Activated T-helper 1 cell treated with anti-CD3 and anti-CD28 coated beads, Interleukin-12 subunit alpha, Interleukin-12 subunit beta, Interleukin-2, Interleukin-4 antibody, amounts not matched to agents 30 ng/mL and 10 ng/mL and 1 ng/mL, durations not matched to agents 14 hours and 24 hours and 36 hours (primary cell): ENCODE measurements at places on chromosomes 4 and X.

DNA sequence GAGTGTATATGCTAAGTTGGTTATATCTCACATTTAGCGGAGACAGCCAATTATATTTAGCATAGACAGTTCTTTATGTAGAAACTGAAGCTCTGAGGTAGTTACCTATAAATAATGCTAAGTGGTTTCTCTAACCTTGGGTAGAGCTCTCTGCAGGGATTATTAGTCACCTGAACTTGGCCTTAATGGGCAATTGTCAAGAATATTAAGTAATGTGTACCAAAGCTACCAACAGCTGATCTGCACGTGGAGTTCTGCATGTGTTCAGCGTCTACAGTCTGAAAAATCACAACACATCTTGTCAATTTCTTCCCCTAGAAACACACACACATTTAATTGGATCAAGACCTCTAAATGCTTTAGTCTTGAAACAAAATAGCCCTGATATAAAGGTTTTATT is 740.6 kb upstream of the FAM241A start:
- H3K27ac ChIP-seq = no peak overlapping the region
- H3K27me3 ChIP-seq = no peaks in the 10 kb centered on the region
- no peaks in the 10 kb centered on the region for H3K4me1 ChIP-seq
- H3K36me3 ChIP-seq = no peaks in the 10 kb centered on the region
- no peak for DNase-seq

DNA sequence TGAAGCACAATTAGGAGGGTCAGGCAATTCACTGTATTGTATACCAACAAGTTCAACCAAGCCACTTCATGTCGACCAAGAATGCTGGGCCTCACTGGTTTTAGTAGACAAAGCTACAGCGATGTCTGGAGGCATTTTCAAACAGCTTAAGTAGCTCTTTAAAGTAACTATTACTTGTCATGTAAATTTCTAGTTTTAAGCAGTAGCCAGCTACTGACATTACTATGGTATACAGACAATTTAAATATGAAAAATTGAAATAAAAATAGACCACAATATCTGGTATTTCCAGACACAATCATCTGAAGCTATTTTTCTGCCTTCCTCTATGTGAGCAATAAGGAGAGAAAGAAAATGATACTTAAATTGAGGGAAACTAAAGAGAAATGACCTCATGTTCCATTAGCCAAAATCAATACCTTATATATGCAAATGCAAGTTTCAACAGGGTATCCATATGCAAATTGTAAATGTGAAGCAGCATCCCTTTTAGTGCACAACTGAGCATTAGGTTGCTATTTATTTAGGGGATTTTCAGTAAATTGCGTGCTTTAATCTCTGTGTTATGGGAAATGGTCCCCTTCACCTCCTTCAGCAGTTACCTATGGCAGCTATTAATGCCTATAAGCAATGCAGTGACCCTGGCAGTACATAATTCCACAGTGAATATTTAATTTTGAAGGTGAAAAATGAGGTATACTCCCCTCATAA is 119.5 kb downstream of the GPC3 start:
- H3K4me1 ChIP-seq = no peaks in the 10 kb centered on the region
- no peak overlapping the region for H3K27ac ChIP-seq
- no peak for DNase-seq
- no peaks in the 10 kb centered on the region for H3K36me3 ChIP-seq
- no peaks in the 10 kb centered on the region for H3K27me3 ChIP-seq

DNA sequence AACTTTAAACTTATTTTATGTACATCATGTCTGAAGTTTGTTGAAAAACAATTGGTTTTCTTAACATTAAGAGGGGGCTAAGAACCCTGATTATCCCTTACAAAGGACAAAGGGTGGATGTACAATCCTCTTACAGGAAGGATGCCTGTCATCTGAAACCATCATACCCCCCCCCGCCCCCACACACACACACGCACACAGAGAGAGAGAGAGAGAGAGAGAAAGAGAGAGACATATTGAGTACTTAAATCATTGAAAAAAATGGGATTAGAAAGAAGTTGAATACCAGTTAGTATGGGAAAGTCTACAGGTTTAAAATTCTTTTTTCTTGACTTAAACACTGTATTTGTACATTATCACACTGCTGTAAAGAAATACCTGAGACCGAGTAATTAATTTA is 10.9 kb upstream of the PGM2 start:
- no peak for DNase-seq
- H3K36me3 ChIP-seq = no peaks in the 10 kb centered on the region
- peaks cover 17% of the 10 kb centered on the region for H3K4me1 ChIP-seq
- H3K27me3 ChIP-seq = peaks cover 6% of the 10 kb centered on the region
- H3K27ac ChIP-seq = peak overlapping the region; percentile 41

DNA sequence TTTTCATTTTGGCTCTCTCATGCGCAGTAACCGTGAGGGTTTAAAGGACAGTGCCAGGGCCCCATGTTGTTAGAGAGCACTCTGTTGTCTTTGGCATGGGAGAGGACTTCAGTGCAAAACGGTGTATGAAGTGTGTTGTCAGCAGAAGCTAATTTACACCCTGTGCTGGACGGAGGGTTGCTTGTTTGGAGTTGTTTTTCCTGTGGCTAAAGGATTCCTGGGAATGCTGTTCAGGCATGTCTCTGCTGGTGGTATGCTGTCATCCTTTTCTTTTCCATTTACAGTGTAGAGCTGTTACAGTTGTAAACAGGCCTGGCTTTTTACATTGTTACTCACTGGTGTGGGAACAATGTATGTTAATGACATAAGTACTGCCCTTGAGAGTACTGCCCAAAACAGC is 206.3 kb downstream of the CBR4 start:
- no peak for DNase-seq
- H3K4me3 ChIP-seq = no peak overlapping the region
- no peaks in the 10 kb centered on the region for H3K27me3 ChIP-seq
- H3K27ac ChIP-seq = no peak overlapping the region

- peaks cover 1% of the 10 kb centered on the region for H3K27me3 ChIP-seq
- no peak for DNase-seq
- no peaks in the 10 kb centered on the region for H3K36me3 ChIP-seq
- no peak overlapping the region for H3K27ac ChIP-seq
- no peaks in the 10 kb centered on the region for H3K4me1 ChIP-seq
Measured at GRCh38 chr4:13143222-13144070, 340.7 kb downstream of the RAB28 start.
